ENCODE measurements at places on chromosomes 2 and 18.

DNA sequence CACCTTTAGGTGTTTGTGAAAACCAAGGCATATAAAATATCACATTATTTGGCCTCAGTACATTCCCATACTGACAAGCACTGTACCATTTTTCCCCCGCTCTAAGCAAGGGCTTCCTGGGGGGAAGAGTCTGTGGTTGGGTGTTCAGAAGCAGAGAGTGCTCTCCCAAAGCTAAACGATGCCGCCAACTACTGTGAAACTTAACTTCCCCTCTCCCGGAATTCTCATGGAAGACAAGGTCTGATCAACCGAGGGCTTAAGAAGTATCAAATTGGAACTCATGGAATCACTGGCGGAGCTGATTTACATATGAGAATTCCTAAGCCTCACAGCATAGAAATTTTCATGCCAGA lies 433 bp upstream of the MFF start:
- peak; percentile 6 for DNase-seq

GRCh38 chr2:8165550-8165949 lies 516.3 kb upstream of the ID2 start:
- no peak for DNase-seq

- no peak for DNase-seq
Measured at GRCh38 chr2:153940511-153940910, 68.8 kb downstream of the GALNT13 start.

DNA sequence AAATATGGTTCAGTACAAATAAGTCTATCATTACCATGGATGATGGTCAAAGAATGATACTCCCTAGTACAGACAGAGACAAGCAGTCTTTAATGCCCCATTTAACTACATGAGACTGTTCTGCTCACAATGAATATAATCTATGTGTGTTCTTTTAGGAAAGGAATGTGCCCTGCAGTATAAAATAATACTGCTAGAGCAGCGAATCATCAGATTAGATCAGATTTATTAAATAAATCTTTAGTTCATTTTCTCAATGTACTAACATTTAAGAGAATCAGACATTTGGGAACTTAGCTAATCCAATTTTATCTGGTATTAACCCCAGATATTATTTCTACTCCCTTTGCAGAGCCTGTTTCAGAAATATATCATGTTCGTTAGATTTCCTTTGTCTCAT lies 272.0 kb upstream of the GCFC2 start:
- no peak for DNase-seq

DNA sequence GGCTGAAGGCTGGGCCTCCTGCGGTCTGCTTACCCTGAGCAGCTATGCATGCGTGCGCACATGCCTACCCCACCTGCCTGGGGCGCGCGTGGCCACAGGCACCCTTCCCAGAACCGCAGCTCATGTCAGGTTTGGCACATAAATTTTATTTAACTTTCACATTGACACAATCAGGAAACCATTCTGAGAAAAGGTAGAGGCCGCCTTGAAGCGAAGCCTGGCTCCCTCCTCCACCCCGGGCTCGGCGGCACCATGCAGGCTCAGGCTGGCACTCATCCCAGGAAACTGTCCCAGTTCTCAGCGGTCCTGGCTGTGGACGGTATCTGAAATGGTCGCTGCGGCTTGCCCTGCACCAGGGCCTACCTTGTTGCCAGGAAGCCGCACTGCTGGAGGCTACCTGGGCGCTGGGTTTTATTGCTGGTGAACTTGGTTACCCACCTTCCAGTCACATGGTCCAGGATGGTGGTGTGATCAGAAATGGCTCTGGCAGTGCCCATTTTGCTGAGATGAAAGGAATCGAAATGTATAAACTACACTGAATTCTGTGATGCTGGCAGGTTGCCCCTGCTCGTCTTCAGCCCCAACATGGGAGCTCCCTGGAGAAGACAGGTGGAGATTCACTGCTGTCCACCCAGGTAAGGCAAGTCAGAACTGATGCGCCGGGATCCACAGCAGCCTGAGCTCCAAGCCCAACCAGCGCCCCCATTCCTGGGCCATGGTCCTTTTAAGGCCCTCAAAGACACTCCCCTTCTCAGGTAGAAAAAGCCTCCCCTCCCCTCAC lies 25.5 kb downstream of the CHST10 start:
- DNase-seq: no peak

- DNase-seq: no peak
Measured at GRCh38 chr18:67608191-67608590, 91.7 kb upstream of the DSEL start.
